Vagina (tissue), 2 donors: ENCODE measurements at places on chromosomes 13 and 19.

GRCh38 chr13:70249332-70250064 lies 141.2 kb upstream of the KLHL1 start:
- no peak for DNase-seq

DNA sequence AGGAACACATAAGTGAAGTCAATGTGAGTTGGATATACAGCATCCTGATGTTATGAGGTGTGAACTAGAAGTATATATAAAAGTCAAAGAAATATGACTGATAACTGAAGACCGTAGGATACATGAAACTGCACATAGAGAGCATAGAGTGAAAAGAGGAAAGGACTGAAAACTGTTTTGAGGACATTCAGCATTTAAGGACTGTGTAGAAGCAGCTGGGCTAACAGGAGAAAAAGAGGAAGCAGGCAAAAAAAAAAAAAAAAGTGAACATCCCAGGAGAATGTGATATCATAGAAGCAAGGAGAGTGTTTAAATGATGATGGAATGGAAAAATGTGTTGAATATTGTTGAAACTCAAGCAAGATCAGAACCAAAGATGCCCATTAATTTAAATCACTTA lies 363.5 kb downstream of the PCDH20 start:
- DNase-seq = no peak

DNA sequence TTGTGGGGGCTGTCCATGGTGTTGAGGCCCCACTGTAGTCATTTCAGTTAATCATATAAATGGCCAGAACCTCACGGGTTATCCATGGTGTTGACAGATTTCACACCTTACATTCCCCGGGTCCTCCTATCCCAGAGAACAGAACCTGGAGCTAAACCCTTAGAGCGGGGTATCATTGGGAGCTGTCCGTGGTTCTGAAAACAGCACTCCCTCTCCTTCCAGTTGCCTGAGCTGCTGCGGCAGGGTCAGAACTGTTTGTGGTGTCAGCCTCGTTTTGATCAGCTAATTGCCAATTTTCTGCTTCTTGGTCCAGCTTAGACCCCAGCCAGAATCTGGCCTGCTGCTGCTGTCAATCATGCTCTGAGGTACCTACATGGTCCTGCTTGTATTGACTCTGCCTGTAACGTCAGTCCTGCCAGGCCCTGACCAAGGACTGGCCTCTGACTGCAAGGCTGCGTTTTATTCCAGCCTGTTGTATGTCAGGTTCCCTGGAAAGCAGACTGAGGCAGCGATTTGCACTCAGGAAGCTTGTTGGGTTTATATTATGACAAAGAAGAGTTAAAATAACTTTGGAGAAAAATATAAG lies 55.8 kb upstream of the KCTD15 start:
- no peak for DNase-seq

GRCh38 chr13:59641817-59642216 lies 521.9 kb downstream of the DIAPH3 start:
- DNase-seq = no peak

GRCh38 chr13:97344265-97345175 lies 89.4 kb upstream of the RAP2A start:
- no peak for DNase-seq

DNA sequence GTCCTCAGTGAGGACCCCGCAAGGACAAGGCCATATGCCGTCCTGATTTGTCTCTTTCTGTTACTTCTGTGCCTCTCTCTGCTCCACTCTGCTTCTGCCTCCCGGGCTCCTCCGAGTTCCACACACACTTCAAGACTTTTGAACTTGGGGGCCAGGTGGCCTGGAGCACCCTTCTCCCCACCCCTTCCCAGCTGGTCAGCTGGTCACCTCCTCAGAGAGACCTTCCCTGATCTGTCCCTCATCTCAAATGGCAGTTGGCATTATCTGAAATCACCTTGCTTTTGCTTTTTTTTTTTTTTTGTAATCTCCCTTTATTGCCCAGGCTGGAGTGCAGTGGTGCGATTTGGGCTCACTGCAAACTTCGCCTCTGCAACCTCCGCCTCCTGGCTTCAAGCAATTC lies 2.2 kb upstream of the S1PR5 start:
- DNase-seq = no peak

- peak; percentile 88 for DNase-seq
Measured at GRCh38 chr19:19746286-19747213, 13.6 kb upstream of the ZNF14 start.

- no peak for DNase-seq
Measured at GRCh38 chr19:34686455-34686854, 9.0 kb downstream of the ZNF302 start.

GRCh38 chr13:66407128-66407527 lies 823.0 kb downstream of the PCDH9 start:
- DNase-seq = no peak

DNA sequence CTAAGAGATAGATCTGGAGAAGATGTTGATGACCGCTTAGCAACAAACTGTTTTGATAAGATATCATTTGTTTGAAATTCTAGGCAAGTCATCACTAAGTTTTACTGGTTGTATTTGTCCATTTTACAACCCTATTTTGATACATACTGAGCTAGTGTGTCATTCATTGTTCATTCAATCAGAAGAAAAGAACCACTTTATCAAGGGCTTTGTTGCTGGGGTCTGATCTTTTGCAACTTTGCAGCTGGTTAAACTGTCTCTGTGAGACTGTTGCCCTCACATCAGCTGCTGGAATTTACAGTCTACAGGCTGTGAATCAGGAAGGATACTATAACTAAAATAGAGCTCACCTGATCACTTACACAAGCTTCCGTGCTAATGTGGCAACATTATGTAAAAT lies 290.5 kb downstream of the RFC3 start:
- DNase-seq = no peak

DNA sequence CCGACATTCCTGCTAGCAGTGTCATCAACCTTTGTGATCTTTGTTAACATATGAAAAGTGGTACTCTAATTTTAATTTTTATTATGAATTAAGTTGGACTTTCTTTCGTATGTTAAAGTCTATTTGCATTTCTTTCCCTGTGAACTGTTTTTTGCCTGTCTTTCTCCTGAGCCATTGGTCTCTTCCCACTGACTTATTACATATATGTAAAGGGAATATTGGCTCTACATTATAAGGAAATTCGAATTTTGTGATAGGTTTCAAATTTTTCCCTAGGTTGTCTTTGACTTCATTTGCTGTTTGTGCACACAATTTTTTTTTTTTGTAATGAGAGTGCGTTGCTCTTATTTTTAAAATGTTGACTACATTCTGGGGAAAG lies 442 bp upstream of the CDC16 start:
- peak; percentile 74 for DNase-seq

DNA sequence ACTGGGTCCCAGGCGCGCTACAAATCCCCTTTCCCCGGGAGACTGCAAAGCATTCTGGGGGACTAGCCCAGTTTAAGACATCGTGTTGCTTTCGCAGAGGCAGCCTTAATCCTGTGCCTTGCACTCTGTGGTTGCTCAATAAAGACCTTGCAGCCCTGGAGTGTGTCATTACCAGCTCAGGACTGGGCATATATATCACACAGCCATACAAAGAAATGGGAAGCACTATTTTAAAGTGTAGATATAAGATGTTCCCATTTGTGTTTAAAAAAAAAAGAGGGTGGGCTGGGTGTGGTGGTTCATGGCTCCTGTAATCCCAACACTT lies 11.1 kb downstream of the NAPA start:
- no peak for DNase-seq

DNA sequence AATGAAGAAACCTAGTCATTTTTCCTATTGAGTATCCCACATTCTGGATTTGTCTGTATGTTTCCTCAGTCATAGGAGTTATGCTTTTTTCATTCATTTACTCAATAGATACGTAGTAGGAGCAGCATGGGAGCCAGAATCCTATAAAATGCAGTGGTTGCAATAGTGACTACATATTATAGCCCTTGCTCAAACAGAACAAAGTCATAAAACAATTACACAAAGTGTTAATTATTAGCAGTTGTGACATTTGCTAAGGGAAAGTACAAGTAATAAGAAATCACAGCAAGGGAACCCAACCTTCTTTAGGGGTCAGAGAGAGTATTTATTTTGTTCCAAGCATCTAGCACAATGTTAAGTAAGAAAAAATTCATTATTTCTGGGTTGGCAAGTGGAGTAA lies 27.7 kb upstream of the POU4F1 start:
- DNase-seq = no peak

- DNase-seq = no peak
Measured at GRCh38 chr19:2237869-2238153, 1.2 kb downstream of the SF3A2 start.

GRCh38 chr19:47247308-47247990 lies 8.9 kb upstream of the CCDC9 start:
- no peak for DNase-seq

DNA sequence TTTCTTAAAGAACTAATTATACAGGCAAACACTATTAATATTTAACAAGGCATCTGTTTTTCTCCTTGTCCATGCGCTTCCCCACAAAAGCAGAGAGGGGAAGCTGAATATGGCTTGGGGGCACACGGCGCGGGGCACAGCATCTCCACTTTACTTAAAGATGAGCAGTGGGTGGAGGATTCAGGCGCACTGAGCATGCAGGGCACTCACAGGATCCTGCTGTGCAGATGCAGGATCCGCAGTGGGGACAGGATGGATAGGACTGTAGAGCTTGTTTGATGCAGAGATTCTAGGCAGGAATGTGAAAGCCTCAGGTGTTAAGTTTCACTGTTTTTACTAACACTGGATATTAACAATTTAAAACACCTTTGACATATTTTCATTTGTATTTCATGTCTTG lies 43.3 kb downstream of the ATP11A start:
- DNase-seq = no peak

GRCh38 chr13:45592758-45593157 lies 22.8 kb downstream of the ERICH6B start:
- no peak for DNase-seq

DNA sequence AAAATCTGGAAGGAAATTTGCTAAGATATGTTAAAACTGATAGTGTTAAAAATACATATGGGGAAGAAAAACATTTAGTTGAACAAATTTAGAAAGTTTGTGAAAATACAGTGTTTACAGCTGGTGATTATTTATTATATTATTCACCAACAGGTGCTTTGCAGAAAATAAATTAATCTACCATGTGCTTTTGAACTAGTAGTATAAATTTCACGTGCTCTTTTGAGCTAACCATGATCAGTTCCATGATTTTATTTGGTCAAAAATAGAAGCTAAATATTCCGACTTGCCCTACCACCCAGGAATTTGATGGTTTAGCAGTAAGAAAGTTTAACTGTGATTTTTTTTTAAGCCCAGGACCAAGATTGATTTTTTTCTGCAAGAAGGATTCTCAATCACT lies 113.3 kb downstream of the SPRY2 start:
- DNase-seq = no peak

DNA sequence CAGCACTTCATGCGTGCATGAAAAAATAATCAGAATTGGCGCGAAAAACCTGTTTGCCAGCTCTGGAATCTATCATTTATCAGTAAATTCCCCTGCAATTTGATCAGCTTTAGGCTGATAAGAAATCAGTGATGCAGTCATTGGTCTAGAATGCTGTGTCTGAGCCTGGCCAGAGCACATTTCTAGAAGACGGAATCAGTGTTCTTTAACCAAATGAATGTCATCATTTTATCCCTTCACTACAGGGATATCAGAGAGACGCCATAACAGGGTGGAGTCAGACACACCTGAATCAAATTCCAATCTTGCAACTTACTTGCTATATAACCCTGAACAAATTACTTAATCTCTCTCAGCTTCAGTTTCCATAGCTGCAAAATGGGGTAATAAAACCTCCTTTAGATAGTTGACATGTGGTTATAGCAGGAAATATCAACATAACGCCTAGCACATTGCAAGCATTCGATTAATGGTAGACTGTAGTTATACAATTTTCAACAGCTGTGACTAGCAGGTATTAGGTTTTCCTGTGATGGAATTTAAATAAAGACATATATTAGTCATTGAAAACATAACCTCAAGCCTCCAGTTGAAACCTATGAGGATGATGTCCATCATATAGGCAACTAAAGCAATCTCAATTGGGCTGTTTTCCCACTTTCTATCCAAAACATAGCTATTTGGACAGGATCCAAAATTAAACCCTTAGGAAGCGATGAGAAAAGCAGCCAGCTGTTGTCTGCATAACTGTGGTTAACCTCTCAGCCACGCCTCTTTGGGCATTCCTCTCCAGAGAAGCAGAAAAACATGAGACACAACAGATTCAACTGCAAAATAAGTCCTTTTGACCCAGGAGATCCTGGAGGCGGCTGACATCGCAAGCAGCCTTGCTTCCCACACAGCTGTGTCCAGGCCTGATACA lies 51.6 kb upstream of the UBL3 start:
- peak; percentile 81 for DNase-seq

GRCh38 chr13:113595131-113595530 lies 10.6 kb downstream of the TFDP1 start:
- DNase-seq = peak; percentile 79

GRCh38 chr19:28332351-28332750 lies 880.6 kb downstream of the UQCRFS1 start:
- DNase-seq = no peak

GRCh38 chr19:10991521-10992081 lies 30.8 kb downstream of the SMARCA4 start:
- DNase-seq = no peak

GRCh38 chr13:41842036-41842620 lies 118.8 kb downstream of the VWA8 start:
- no peak for DNase-seq

DNA sequence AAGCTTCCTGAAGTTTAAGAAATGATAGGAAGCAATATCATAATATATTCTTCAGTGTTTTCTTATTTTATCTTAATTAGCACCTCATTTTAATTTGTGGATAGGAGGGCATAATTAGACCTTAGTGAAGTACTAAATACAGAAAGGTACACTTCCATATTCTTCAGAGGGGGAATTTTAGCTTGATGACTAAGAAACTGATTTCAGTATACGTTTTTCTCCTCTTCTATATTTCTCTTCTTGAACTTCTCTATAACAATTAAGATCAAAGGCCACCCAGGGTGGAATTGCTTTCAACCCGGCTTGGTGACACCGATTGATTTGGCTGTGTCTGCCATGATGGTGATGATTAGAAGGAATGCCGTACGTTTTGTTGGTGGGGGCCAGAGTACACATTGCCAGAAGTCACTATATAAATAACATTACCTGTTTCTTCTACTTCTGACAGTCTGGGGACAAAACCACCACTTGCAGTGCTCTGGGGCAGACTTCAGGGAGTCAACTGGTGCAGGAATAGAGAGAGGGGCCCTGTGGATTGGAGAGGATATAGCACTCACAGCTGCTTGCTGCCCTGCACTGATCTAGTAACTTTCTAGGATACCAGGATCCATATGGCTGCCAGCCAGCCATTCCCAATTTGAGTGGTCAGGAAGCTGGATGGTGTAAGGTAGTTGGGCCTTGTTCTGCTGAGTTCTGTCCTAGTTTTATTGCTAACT lies 73.8 kb downstream of the SPATA13 start:
- peak; percentile 65 for DNase-seq

DNA sequence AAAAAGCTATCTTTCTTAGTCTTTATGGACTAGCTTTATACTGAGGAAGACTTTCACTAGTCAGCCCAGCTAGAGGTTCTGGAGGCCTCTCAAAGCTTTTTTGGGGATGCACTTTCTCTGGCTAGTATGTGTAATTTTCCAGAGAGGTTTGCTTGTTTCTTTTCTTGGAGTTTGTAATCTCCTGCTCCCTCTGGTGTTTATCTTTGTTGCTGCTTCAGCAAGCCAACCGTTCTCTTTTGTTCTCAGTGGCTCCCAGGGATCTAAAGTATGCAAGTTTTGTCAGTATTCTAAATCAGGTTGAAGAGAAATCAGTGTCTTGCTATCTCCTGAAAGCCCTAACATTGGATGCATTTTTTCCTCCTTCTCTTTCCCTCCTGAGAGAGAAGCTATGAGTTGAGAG lies 121.1 kb upstream of the MYO16 start:
- DNase-seq = no peak
